NCI-H1694 (cell line): ENCODE measurements at places on chromosomes 5 and 9.
A peak's percentile ranks its signal among the peaks of the same experiment; 100 is the strongest.

- no peak for DNase-seq
Measured at GRCh38 chr9:18360005-18360404, 113.9 kb upstream of the ADAMTSL1 start.

DNA sequence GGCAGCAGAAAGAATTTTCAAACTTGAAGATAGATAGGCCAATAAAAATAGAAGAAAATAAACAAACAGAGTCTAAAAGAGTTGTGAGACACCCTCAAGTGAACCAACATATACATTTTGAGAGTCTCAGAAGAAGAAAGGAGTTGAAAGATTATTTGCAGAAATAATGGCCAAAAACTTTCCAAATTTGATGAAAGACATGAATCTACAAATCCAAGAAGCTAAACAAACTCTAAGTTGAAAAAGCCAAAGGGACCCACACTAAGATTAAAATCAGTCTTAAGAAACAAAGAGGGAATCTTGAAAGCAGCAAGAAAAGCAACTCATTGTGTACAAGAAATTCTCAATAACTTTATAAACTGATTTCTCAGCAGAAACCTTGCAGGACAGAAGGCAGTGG, 137.0 kb downstream of the SAXO1 start:
- no peak for DNase-seq

DNA sequence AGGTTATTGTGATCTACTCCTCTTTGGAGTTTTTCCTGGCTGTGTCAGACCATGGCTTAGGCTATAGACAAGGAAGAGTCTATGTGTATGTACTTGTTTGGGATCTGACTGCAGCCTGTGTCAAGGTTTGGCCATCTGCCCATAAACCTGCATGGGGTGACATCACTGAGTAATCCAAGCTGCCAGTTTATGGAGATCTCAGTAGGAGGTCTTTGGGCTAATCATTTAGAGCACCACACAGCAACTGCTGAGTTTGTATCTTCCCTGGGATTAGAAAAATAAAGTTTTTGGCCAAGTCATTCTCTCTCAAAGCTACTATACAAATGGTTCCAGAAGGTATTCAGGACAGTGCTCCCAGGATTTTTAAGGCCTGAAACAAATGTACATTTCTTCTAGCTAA, 65.5 kb upstream of the HSPB3 start:
- DNase-seq = peak; percentile 94

- DNase-seq = no peak
Measured at GRCh38 chr5:157222506-157223230, 42.0 kb downstream of the ITK start.

GRCh38 chr9:7862170-7862569, 62.6 kb upstream of the DMAC1 start:
- DNase-seq = no peak

DNA sequence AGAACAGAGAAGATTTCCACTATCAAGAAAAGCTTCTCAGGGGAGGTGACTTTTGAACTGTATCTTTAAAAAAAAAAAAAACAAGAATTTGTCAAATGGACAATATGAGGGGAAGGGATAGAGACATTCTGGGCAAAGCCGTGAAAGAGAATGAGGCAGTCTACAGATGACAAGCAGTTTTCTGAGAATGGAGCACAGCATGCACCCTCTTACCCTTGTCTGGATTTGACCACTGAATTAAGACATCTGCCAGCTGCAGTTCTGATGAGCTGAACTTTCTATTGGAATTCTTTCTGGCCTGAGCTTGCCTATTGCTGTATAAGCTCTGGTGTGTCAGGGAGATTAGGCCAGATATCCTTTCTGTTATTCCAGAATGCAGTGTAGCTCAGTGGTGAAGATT, 10.3 kb upstream of the RANBP3L start:
- DNase-seq = no peak

DNA sequence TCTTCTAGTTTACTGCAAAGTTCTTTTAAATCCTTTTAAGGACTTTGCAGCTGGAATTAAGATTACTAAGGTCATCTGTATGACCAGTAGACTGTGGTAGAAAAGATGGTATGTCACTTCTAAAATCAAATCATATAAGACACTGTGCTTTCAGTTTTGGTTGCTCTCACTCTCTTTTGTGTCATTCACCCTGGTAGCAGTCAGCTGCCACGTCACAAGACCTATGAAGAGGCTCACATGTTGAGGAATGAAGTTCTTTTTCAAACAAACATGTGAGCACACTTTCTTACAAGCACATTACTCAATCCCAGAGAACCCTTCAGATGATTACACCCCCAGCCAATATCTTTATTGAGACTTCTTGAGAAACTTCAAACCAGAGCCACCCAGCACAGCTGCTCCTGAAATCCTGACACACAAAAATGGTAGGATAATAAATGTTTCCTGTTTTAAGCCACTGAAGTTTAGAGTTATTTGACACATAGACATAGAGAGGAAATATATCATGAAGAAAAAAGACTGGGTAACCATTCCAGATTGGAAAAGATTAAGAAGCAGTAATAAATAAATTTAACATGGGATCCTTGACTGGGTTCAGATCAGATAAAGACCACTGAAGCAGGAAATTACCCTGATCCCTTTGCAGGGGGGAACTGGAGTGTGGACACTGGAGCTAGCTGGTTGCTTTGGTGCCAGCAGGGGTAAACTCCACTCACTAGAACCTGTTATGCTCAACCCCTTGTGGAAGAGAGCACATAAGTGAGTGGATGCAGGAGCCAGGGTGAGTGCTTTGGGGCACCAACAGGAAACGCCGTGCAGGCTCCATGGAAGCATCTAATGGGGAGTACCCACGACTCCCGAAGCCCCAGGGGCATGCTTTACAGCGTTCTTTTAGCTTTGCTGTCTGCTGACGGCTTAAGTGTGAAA, 64.1 kb downstream of the SLCO4C1 start:
- DNase-seq = no peak

- DNase-seq = no peak
Measured at GRCh38 chr5:100731768-100732167, 171.3 kb downstream of the ST8SIA4 start.
